ENCODE measurements at places on chromosomes 2 and 18.

DNA sequence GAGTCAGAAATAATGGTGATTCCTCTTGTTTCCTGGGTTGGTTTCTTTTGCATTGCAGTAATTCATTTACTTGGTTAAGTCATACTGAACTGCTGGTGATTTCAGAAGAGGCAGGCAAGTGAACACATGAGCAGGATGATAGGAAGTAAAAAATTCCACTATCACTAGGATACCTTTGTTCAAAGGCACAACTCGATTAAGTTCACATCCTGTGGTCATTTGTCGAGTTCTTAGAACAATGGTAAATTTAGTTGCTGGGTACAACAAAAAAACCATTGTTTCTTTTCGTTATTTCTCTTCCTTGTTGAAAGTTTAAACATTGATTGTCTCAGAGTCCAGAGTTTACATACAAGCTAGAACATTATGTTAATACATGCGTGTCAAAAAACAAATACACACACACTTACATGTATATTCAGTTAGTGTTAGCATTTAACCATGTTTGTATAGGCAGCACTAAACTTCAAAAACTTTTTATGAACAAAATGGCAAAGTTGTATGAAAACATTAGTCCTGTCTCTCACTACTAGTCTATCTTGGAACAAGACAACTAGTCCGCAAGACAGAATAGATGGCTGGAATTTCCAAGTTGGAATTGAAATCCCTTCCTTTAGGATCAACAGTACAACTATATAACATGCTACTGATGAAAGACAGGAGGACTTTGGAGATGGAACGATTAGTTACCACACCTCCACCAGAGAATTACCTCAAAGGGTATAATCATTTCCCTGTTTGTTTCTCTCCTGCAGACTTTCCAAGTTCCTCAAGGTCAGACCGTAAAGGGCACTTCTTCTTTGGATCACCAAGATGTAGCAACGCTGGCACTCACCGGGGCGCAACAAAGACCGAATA lies 26.2 kb downstream of the STK39 start:
- DNase-seq = no peak

DNA sequence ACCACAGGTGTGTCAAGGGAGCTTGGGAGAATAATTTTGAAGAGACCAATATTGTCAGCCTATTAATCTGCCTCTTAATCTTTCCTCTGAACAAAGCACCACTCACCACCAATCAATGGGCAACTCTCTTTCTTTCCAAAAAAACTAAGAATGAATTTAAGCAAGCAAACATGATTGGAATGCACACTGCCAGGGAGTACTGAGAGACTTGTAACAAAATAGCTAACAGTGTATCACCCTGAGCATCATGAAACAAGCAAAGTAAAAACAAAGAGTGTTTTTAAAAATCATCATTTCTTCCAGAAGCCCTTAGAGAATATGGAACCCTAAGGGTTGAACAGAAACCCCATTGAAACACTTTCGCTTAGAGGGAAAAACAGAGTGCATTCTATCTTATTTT lies 299.7 kb downstream of the DSEL start:
- DNase-seq = no peak

DNA sequence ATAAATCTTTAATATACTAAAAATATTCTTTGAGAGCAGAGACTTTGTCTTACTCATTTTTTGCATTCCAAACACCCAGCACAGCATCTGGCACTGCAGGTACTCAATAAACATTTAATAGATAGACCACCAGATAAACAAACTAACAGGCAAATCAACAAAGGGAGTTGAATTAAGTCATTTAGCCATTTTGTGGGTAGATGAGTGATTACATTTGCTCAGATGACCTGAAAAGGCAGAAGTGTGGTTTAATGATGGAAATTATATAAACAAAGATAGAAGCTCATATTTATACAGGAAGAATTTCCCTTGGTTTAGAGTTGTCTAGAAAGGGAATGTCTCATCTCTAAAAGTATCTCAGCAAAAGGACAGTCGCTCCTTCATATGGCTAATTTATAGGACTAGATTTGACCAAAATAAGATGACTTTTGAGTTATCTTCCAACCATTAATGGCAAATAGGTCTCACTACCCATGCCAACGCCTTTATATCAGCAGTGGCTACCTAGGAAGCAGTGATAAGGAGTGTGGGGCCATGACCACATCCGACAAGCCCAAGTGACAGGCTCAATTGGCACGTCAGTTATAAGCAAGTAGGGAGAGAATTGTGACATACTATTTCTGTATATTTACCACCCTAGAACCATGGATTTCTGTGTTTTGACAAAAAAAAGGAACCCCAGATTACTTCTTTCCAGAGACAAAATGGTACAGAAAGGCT lies 173.5 kb downstream of the ATAD2B start:
- DNase-seq = no peak

DNA sequence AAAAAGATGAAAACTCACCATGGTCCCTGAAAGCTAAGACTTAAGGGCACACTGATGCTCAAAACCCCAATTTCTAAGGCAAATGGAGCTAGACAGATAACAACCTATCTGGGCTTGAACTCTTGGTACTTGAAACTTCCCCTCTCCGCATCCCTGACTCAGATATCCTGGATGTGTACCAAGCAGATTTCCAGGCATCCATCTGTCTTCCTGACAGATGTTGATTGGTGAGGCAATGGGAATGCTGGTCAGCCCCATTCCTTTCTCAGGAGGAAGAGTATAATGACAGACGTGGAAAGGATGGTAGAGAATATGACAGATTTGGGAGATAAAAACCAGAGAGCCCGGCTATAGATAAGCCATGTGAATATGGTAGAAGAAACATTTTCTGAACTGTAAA lies 69.2 kb downstream of the ADD2 start:
- no peak for DNase-seq

- no peak for DNase-seq
Observed at GRCh38 chr2:132896073-132896472, 226.1 kb upstream of the LYPD1 start.

DNA sequence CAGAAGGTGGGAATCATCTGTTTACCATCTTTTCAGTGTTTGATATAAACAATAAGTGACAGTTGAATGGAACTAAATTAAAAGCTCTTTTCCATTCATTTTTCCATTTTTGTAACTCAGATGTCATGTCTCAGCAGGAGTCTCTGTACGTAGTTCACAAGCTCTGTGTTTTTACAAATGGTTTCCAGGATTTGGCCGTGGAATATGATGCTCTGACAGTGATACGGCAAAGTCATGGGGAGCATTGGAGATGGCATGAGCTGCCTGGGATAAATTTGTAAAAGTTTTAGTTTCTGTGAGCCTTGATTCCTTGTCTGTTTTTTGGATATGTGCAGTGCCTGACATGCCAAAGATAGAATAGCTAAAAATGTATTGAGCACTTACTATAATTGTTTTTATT lies 168.1 kb upstream of the SESTD1 start:
- no peak for DNase-seq

DNA sequence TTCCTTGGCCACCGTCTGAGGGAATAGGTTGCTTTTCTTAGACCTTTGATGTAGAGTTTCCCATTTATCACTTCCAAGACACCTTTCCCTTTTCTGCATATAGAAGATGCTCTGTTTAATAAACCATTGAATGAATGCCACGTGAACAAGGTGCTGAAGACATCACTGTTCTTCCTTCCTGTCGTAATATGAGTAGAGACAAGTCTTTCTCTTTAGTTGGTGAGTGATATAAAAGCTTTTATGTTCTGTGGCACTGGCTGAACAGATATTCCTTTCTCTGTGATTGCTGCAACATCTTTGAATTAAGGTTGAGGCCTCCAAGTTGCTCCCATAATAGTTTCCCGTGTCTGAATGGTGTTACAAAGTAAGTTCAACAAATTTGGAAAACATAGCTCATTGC lies 38.7 kb downstream of the TTC39C start:
- DNase-seq = no peak

DNA sequence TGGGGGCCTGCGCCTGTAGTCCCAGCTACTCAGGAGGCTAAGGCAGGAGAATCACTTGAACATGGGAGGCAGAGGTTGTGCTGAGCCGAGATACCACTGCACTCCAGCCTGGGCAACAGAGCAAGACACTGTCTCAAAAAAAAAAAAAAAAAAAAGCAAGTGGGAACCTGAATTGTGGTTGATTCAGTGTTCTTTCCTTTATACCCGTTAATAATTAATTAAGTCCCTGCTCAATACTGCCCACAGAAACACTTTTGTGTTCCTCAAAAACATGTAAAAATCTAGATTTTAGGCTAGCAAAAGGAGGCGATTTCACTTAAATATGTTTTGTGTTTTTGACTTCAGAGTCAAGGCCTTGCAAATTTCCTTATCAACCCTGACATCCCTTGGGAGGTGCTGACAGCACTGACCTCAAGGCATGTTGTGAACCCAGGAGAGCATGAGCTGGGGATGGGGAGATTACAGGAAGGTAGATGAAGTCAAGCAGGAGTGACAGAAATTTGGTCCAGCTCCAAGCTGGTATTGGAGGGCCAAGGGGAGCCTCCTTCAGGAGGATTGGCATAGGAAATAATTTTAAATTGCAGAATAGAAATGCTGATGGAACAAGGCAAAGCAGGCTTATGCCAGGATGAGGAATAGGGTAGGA lies 89.0 kb upstream of the PNPT1 start:
- DNase-seq = no peak

- no peak for DNase-seq
Observed at GRCh38 chr2:131035112-131035825, 58.0 kb downstream of the FAM168B start.

DNA sequence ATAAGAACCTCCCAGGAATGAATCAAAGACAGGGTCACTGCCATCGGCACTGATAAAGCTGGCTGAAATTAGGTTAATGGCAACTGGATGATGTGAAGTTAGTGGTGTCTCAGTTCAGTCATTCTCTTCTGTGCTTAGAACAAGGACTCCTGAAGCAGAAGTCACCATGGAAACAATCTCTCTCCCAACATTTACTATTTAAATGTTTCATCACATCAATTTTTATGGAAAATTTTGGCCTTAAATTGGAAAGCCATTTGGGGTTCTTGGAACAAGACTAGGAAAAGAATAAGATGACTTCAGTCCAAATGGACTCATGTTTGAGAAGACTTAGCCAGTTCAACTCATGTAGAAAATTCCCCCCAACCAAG lies 15.5 kb upstream of the ARL5A start:
- no peak for DNase-seq

GRCh38 chr18:52536039-52536438 lies 196.0 kb downstream of the DCC start:
- DNase-seq = no peak

- no peak for DNase-seq
Observed at GRCh38 chr2:63698786-63699548, 110.2 kb downstream of the MDH1 start.

- DNase-seq = no peak
Observed at GRCh38 chr2:201900362-201900761, 94.0 kb downstream of the CDK15 start.

GRCh38 chr2:138712212-138712979 lies 67.8 kb downstream of the NXPH2 start:
- no peak for DNase-seq

GRCh38 chr2:133265432-133265949 lies 302.8 kb downstream of the NCKAP5 start:
- no peak for DNase-seq

DNA sequence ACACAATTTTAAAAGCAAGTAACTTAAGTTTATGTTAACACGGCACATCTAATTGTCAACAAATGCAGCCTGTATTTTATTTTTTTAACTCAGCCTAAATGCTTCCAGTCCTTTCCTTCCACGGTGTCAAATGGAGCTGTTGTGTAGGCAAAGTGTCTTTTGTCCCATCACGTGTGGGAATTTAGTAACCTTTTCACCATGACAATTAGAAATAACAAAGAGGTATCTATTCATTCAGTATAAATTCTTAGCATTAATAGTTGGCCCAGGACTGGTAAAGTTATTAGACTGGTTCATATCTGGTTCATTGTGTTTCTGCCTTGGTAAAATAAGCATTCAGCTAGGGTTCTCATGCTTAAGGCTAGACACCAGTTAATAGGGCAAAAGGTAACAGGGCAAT lies 47.9 kb downstream of the FRZB start:
- no peak for DNase-seq

- no peak for DNase-seq
Observed at GRCh38 chr2:111705239-111705638, 178.8 kb downstream of the ANAPC1 start.

- no peak for DNase-seq
Observed at GRCh38 chr18:66560094-66560493, 43.8 kb downstream of the CDH19 start.

DNA sequence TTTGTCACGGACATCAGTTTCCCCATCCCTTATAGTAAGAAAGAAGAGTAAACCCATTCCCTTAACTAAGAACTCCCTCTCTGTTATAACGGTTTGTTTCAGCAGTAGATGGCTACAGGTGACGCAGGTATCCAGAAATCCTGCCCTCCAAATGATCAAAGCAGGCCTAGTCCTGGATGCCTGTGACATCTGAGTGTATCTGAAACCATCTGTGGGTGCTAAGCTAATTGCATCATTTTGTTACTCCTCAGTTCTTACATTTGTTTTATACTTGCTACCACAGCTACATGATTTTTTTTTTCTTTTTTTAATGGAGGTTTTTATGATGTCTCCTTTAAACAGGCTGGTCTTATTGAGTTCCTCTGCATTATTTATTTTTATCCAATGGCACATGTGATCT lies 55.1 kb downstream of the AAK1 start:
- DNase-seq = no peak

DNA sequence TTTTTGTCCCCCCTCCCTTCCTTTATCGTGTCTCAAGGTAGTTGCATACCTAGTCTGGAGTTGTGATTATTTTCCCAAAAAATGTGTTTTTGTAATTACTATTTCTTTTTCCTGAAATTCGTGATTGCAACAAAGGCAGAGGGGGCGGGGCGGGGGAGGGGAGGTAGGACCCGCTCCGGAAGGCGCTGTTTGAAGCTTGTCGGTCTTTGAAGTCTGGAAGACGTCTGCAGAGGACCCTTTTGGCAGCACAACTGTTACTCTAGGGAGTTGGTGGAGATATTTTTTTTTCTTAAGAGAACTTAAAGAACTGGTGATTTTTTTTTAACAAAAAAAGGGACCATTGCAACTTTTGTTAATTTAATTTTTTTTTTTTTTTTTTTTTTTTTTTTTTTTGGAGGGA lies 2.1 kb downstream of the SOX11 start:
- no peak for DNase-seq

DNA sequence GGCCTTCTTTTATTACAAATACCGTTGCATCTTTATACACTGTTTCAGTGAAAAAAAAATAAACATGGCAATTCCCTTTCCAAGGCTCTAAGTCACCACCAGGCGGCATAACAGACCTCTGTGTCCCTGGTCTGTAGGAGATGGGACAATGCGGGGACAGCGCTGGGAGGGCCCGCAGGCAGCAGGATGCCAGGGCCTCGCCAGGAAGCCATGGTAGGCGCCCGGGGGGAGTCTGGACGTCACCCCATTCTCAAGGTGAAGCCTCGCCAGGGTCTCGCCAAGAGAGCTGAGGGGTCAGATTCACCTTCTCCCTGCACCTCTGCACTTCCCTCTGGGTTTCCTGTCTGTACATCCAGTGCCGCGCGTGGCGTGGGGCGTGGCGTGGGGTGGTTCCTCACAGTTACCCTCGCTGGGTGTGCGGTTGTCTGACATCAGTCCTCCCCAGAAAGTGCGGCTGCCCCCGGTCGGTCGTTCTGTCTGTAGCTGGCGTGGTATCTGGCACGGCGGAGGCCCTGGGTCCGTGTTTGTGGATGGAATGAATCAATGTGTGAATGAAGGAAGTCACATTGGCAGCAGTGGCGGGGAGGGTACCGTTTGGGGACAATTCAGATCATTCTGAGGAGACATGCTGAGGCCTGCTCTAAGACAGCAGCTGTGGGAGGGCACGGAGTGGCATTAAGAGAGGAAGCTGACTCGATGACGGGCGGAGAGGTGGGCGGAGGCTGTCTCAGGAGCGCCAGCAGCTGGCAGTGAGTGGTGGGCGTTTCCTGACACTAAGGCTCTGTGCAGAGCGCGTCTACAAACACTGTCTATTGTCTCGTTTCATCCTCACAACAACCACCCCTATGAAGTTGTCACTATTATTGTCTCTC lies 46.0 kb downstream of the LRRFIP1 start:
- peak; percentile 94 for DNase-seq

All from stimulated activated CD8-positive, alpha-beta memory T cell treated with anti-CD3 and anti-CD28 coated beads, Interleukin-15, amount 100 ng/mL, for 4 hours (primary cell).